ENCODE measurements at places on chromosomes 12 and 14. TPM values are rescaled to one million over a fixed set of nuclear protein-coding genes. Genes with fewer than 3 reads are reported as not detected.

- no peak overlapping the region for H3K27ac ChIP-seq
- peaks cover 16% of the 10 kb centered on the region for H3K27me3 ChIP-seq
- DNase-seq, result no peak
- no peaks in the 10 kb centered on the region for H3K4me1 ChIP-seq
Observed at GRCh38 chr12:12156116-12156515, 85.4 kb downstream of the BCL2L14 start.

DNA sequence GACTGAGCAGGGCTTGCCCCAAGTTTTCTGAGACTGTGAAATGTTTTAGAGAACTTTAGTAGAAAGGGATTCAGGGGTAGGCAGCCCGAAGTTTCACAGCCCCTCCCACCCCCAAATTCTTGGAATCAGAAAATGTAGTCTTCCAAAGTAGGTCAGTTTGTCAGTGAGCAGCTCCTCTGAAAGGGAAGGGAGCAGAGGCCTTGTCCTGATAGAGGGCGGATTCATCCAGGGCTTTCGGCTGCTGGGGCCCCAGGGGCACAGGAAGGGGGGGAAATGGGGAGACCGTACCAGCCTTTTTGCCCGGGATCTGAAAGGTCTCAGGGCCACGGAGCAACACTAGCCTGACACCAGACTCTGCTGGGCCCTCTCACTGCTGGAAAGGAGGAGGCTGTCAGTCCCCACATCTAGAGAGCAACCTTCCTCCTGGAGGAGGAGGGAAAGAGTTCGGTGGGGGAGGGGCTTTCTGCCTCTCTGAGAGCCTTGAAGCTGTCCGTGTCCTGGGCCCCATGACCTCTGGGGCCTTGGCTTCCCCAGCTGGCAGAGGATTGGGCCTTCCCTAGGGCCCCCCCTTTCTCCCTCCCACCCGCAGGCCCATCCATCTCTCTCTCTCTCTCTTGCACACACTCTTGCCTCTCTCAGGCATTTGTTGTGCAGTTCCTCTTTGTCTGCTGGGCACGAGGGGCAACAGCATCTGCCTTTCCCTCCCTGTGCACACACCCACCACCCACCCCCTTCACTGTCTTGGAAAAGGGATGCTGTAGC, at the start of gene IKZF4:
Gene IKZF4 (plus strand): TSS at position 621 of the 762 bp plus-strand sequence. CDS start 451 bp downstream, outside the sequence.
- no peak for DNase-seq
- peaks cover 45% of the 10 kb centered on the region for H3K4me1 ChIP-seq
- H3K36me3 ChIP-seq, result peaks cover 12% of the 10 kb centered on the region
- H3K27me3 ChIP-seq, result no peaks in the 10 kb centered on the region

- no peak for DNase-seq
- H3K27ac ChIP-seq, result no peak overlapping the region
- H3K4me3 ChIP-seq, result no peak overlapping the region
- no peaks in the 10 kb centered on the region for H3K36me3 ChIP-seq
Observed at GRCh38 chr12:80101126-80101525, 1.8 kb downstream of the OTOGL start.

DNA sequence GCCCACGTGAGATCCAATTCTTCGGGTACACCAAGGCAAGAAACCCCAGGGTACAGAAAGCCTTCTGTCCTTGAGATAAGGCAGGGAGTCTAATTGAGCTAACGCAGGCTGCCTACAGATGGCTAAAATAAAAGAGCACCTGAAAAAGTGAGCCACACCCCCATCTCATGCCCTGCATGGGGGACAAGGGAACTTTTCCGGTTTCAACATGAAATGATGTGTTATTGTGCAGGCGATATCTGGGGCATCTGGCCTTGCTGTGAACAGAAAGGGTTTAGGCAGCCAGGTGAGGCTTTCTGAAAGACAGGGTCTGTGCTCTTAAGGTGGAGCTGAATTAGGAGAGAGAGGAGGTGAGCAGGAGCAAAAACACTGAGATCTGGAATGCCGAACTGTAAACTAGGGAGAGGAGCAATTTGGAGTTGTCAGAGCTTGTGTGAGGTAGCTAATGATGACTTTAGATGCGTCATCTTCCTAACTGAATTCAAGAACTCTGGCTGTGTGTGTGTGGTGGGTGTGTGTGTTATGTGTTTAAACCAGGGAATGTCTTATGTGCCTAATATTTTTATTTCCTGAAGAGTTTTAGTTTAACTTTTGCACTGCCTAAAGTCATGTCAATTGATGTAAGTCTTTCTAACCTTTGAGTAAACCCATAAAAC, 20.1 kb upstream of the LDHB start:
- no peak overlapping the region for H3K4me3 ChIP-seq
- H3K36me3 ChIP-seq, result no peaks in the 10 kb centered on the region
- peaks cover 28% of the 10 kb centered on the region for H3K4me1 ChIP-seq
- no peak for DNase-seq
- H3K27me3 ChIP-seq, result peaks cover 8% of the 10 kb centered on the region
- no peak overlapping the region for H3K27ac ChIP-seq

DNA sequence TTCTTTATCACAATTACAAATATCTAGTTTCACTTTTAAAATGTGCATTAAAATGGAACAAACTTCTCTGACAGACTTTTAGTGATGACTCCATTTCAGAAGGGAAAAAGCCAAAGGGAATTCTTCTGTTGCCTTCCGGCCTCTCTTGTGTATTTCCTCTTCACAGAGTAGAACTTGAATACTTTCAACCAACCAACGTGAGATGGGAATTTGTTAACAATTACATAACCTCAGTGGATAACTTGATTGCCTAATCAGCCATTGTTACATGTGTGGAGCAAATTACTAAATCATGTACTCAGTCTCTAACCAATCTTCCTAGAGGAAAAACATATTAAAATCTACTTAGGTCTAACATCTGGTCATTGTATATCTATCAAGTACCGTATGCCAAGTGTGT, 291.1 kb downstream of the SYT1 start:
- H3K27ac ChIP-seq, result no peak overlapping the region
- H3K36me3 ChIP-seq, result no peaks in the 10 kb centered on the region
- H3K4me3 ChIP-seq, result no peak overlapping the region
- no peaks in the 10 kb centered on the region for H3K27me3 ChIP-seq

GPR68 gene
- 5.4 TPM for total RNA-seq

RILPL1 gene
- 4.4 TPM for total RNA-seq

Data from activated T-helper 1 cell treated with anti-CD3 and anti-CD28 coated beads, Interleukin-12 subunit alpha, Interleukin-12 subunit beta, Interleukin-2, Interleukin-4 antibody, amounts not matched to agents 30 ng/mL and 10 ng/mL and 1 ng/mL, durations not matched to agents 14 hours and 24 hours and 36 hours (primary cell).